ENCODE measurements at places on chromosomes 5 and 9.

- no peak for DNase-seq
These were observed 830 bp downstream of the PRRC1 start for GRCh38 chr5:127518319-127518621.

DNA sequence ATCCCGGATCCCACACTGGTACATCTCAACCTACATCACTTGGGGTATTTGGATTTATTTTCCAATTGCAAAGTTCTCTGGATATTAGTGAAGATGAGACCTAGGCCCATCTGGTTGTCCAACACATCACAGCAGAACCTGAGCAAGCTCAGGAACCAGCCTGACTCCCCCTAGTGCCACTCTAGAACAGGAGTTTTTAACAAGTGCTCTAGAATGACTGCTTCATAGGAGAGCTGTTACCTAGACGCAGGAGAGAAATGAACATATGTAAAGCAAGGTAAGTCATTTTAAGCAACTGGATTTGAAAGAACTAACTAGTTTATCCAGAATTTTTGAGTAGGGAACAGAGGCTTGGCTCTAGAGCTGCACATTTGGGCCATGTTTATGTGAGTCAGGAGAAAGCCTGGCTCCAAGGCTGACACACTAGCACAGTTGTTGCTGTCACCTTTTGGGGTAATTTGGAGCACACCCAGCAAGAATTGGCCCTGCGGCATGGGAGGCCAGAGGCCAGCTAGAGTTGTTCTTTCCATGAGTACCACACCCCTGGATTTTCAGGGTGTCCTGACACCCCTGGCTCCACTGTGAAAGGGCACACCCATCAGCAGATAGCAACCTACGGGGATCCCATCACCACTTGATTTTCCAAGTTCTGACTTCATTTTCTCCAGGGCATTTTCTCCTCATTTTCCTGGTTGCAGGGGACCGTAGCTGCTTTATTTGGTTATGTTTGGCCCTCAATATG is 110.9 kb upstream of the LPAR1 start:
- no peak for DNase-seq

DNA sequence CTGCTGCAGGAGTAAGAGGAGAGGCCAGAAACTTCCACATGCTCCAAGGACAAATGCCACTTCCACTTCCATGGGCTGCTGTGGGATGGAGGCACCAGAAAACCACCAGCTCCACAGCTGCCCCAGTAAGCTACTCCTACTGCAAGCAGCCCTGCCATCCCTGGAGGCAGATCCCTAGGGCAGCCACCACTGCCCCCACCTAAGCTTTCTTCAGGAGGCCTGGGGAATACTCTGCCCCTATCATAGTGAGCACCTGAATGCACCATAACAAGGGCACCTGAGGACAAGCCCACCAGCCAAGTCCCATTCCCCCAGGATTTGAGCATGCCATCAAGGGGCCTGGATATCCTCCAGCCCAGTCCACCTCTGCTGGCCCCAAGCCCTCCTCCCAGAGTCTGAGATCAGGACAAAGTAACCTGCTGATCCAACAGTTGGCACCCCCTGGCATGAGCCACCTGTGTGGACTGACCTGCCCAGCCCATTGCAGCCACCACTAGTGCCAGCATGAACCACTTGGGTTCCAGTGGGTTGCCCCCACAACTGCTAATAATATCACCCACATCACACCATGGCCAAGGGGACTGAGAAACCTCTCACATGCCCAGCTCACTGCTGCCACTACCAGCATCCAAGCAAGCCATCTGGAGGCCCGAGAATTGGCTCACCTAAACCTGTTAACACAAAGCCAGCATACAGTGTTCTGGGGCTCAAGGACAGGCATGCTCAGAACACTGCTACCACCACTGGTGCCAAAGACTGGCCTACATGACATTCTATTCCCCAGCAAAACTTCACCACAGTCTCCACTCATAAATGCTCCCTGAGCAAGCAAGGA is 480.1 kb downstream of the CDH12 start:
- DNase-seq, result no peak

DNA sequence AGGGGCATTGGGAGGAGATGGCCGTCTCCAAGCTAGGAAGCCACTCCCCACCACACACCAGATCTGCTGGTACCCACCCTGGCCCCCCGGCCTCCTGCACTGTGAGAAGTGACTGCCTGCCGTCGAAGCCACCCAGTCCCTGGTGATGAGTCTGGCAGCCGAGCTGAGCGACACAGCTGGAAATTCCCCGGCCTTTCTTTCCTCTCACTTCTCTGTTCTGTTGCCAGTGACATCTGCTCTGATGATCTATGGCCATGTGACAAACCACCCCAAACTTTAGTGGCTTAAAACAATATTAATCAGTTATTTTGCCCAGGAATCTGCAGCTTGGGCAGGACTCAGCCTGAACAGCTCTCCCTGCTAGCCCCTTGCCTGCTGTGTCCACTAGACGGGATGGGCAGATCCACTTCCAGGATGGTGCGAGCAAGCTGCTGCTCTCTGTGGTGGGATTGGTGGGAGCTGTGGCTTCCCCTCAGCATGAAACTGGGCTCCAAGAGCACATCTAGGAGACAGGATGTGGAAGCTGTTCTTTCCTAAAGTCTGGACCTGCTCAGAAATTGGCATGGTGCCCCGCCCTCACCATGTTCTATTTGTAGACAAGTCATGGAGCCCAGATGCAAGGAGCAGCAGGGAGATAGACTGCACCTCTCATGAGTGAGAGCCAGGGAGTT is 211.2 kb downstream of the GADD45G start:
- no peak for DNase-seq

- no peak for DNase-seq
These were observed 110.1 kb upstream of the ABCA1 start for GRCh38 chr9:105038051-105038450.

- DNase-seq, result no peak
These were observed 25.1 kb downstream of the POLK start for GRCh38 chr5:75536694-75537360.

DNA sequence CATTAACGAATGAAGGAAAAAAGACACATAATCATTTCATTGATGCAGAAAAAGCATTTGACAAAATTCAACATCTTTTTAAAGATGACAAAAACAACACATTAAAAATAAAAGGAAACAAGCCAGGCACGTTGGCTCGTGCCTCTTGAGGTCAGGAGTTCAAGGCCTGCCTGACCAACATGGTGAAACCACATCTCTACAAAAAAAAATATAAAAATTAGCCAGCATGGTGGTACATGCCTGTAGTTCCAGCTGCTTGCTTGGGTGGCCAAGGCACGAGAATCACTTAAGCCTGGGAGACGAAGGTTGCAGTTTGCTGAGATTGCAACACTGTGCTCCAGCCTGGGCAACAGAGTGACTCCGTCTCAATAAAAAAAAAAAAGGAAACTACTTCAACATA is 77.0 kb downstream of the ERCC6L2 start:
- no peak for DNase-seq

Measured in activated CD4-positive, alpha-beta T cell treated with anti-CD3 and anti-CD28 coated beads, Interleukin-2, amount 10 ng/mL, durations not matched to agents 7 days and 5 days (primary cell).